ENCODE measurements at places on chromosomes 2 and 18.
A peak's percentile ranks its signal among the peaks of the same experiment; 100 is the strongest.

DNA sequence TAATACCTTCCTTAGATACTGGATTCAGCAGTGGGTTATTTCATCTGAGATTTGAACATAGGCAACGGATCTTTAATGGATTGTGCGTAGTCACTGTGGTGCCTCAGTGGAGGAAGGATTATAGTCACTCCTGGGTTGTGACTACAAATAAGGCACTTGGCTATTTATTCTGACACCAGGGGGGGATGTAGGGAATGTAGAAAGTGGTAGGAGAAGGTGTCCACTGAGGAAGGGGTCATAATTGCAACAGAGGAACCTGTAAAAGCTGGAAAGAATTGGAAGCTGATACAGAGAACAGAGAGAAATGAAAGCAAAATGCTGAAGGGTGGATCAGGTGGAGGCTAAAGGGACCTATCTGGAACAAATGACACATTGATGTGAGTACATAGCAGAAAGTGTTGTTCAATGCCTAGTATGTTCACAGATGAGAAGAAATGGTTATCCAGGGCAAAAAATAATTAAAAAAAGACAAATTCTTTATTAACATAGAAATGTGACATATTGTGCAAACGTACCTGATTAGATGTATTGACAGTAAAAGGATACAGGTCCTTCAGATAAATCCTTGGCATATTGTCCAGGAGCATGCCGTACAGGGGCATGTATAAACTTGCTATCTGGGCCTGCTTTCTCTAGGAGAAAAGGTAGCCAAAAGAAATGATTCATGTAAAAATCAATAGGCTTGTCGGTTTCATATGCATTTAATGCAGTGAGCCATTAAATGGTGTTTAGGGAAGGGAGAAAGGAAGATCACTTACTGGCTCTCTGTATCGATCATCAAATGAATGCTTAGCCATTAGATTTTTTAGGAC, 91.2 kb upstream of the CCDC195 start:
- peak; percentile 7 for DNase-seq

GRCh38 chr2:181471783-181472182, 14.6 kb downstream of the ITGA4 start:
- DNase-seq = no peak

DNA sequence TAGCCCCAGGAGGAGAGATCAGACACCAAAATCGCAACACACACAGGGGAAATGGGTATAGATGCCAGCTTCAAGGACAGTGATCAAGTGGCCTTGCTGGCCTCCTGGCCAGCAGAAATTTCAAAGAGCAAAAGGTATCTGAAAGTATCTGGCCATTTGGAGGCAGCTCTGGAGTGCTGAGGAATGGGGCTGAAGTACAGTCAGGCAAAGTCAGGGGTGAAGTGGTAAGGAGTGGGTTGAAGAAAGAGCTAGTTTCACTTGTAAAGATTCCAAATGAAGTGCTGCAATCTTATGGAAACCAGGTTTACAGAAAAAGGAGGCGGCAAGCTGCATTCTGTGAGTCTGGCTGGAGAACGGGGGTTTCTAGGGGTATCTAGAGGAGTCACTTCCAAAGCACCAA, 19.2 kb upstream of the PCBP1 start:
- DNase-seq = no peak

- no peak for DNase-seq
These were observed 614 bp upstream of the FKBP1B start for GRCh38 chr2:24048769-24049484.

DNA sequence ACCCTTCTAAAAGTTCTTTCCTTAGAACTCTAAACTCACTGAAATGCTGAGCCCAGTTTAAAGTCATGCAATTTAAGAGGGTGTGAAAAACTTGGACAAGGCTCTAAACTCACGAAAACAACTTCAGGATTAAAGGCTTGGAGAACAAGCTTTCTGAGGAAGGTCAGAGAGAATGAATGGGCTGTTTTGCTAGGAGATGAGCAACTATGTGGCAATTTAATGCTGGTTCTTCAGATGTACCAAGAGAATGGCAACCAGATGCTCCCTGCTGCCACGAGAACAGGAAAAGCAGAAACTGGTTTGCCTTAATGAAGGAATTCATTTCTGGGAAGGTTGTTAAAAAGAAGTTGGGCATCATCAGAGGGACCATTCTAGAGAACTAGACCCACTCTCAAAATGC, 77.8 kb upstream of the PMAIP1 start:
- DNase-seq = no peak

- no peak for DNase-seq
These were observed 72.4 kb upstream of the ATP5MC3 start for GRCh38 chr2:175253871-175254270.

GRCh38 chr18:43049021-43049420, 66.5 kb downstream of the RIT2 start:
- DNase-seq = no peak

GRCh38 chr2:119708241-119708640, 29.2 kb downstream of the TMEM177 start:
- DNase-seq = no peak

- DNase-seq = no peak
These were observed 70.0 kb upstream of the NPAS2 start for GRCh38 chr2:100749771-100750542.
